ENCODE measurements at places on chromosomes 3 and 15. TPM values are rescaled to one million over a fixed set of nuclear protein-coding genes. Genes with fewer than 3 reads are reported as not detected.

Gene H1-8
- total RNA-seq: not detected

Gene ITGA11
- not detected for total RNA-seq

DNA sequence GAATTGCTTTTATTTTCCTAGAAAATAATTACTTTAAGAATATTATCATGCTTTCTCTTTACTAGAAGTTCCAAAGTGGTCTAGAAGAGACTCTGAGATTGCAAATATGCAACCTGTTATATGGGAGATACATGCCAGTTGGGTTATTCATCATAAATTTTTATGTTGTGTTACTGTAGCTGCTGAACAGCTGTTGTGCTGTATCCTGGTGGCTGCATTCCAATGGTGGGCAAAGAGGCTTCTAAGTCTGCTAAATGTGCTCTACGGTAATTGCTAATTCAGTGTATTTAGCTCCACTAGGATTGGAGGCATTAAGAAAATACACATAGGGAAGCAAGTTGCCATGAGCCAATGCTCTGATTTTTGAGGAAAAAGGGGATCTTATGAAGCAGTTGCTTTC is 409.0 kb downstream of the TUSC7 start:
- no peak for DNase-seq

DNA sequence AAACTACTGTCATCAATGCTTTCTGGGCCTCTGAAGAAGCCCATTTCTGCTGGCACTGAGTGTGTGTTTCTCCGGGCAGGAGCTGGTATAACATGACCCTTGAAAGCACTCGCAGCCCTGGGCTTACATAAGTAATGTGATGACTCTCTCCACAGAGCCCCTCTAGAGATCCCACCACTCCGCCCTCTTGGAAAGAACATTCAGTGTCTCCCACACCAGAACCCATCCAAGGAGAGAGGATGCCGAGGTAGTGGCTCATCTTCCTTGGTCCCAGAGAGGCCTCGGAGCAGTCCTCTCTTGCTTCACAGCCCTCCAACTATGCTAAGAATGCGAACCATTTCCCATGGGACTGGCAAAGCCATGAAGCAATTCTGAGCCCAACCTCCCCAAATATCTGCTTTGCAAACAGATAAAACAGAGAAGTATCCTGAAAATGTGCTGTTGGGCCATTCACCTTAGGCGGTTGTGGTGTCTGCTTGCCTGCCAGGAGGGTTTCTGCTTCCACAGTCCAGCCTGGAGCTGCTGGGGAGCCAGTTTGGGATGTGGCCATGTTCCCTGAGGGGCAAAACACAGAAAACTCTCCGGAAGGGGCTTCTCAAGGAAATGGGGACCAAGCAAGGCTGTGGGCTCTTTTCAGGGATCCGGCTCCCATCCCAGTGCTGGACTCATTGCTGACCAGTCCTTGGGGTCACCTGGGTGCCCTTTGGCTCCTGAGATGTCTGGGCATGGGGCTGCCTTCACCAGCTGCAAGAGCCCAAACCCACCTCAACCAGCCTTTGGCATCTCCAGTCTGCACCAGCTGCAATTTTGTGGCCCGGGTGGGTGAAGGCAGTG is 47.3 kb downstream of the AMOTL2 start:
- DNase-seq: no peak

GRCh38 chr15:52423852-52424251 is 104.8 kb downstream of the MYO5A start:
- DNase-seq: no peak

GRCh38 chr3:67946436-67946835 is 292.0 kb upstream of the SUCLG2 start:
- no peak for DNase-seq

DNA sequence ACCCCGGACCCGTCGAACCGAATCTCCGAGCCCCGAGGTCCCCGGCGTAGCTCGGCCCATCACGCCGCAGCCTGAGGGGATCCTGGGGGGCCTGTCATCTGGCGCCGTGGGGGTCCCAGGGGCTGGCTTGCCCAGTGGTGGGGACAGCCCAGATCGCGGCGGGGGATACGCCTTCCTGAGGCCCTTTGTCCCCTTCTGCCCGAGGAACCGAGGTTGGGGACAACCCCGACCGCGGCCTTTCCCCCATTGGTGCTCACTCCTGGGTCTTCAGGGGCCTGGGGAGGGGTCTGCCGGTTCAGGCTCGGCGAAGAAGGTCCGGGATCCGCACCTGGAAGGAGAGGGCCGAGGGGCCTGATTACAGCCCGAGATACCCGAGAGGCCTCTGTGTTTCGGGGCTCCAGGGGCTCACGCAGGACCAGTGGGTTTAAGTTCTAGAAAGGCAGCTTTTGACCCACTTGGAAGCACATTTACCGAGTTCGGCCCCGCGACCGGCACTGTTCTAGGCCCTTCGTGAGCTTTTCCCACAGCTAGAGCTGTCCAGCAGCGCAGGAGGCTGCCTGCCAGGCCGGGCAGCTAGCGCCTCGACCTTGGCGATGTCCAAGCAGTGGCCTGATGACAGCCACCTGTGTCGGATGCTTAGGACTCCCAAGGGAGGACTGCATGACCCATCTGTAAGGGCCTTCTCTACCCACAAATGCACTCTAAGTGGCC is 504 bp downstream of the ABHD2 start:
- DNase-seq: no peak

GRCh38 chr3:149536429-149536828 is 61.9 kb downstream of the TM4SF4 start:
- no peak for DNase-seq

GRCh38 chr15:63483521-63484371 is 20.6 kb upstream of the USP3 start:
- DNase-seq: no peak

- no peak for DNase-seq
Measured at GRCh38 chr3:194373899-194374298, 4.4 kb upstream of the LRRC15 start.

DNA sequence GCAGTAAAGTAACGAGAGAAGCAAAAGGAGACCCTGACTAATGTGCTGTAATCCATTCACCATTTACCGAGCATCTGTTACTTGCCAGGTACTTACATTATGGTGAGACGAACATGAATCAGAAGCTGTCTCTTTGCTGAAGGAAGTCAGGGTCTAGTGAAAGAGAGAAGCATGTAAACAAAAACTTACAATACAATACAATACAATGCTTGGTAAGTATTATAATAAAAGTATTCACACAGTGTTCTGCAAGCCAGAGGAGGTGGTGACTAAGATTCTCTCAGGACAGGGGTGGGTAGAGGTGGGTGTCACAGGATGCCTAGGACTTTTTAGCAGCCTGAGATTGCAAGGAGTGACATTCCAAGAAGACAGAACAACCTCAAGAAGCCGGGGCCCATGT is 50.2 kb upstream of the MGA start:
- no peak for DNase-seq
